ENCODE measurements at places on chromosomes 2 and 18.
A peak's percentile ranks its signal among the peaks of the same experiment; 100 is the strongest.

- no peak for DNase-seq
Observed at GRCh38 chr2:38968021-38968420, 78.3 kb downstream of the ARHGEF33 start.

DNA sequence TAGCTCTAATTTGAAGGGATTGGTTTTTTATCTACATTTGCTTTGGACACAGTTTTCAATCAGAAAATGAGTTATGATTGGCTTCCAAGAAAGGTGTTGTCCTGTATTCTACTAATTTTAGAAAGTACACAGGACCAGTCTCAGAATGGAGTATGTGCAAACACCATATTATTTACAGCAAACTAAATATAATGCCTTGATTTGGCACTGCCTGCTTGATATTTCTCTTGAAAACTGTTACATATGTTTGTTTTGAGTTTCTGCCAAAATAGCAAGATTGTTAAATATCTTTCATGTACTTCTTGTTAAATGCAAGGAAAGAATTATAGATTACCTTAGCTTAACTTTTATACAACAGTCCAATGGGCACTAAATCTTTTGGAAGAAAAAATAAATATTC is 694.9 kb downstream of the KCNJ3 start:
- no peak for DNase-seq

DNA sequence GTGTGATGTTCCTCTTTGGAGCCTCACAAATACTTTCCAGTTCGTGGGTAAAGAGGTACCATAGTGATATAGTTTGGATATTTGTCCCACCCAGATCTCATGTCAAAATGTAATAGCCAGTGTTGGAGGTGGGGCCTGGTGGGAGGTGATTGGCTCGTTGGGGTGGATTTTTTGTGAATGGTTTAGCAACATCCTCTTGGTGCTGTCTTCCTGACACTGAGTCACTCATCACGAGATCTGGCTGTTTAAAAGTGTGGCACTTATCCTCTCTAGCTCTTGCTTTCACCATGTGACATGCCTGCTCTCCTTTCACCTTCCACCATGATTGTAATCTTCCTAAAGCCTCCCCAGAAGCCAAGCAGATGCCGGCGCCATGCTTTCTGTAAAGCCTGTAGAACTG is 3.0 kb upstream of the CCDC93 start:
- no peak for DNase-seq

DNA sequence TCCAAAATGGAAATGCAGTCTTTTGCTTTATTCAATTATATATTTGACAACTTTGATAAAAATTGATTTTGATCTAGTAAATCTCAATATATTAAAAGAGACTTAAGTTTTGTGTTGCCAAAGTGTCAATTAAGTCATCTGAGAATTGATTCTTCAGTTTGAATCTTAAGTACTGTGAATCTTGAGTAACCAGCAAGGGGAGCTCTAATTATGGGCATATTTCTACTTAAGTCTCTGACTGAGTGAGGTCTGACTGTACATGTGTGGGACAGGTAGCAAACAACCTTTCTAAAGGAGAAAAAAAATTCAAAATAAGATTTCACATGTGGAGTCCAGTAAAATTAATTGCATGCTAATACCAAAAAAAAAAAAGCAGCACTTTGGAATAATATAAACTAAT is 503.7 kb upstream of the SLC8A1 start:
- no peak for DNase-seq

GRCh38 chr18:62973689-62974088 is 258.3 kb downstream of the PHLPP1 start:
- DNase-seq, result no peak

DNA sequence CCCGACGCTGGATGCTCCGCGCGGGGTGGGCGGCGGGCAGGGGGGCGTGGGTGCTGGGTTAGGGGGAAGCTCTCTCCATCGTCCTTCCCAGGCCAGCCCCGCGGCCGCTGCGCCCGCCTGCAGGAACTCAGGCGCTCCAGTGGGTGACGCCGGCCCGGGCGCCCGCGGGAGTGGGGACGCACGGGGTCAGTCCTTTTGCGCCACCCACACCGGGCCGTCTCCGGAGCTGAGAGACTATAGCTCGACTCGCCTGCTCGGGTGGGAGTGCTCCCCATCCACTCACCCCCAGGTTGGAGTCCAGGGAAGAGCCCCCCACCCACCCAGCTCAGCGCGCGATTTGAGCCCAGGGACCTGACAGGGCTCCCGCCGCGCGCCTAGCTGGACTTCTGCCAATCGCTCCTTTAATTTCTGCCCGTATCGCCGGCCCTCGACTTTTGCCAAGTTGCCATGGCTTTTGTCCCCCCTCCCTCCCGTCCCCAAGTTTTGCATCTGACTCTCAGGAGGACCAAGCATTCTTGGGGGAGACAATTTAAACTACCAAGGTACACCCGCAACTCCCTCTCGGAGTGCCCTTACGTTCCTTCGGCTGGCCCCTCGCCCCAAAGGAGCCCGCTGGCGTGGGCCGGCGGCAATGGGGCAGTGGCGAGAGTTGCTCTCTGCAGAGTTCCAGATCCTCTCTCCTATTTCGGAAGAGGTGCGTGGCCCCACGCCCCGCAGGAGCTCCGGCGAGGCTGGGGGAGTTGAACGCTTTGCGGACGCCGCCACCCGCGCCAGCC is 205.8 kb upstream of the SMAD2 start:
- peak; percentile 49 for DNase-seq

GRCh38 chr18:9861933-9862332 is 23.8 kb upstream of the TXNDC2 start:
- DNase-seq, result no peak

DNA sequence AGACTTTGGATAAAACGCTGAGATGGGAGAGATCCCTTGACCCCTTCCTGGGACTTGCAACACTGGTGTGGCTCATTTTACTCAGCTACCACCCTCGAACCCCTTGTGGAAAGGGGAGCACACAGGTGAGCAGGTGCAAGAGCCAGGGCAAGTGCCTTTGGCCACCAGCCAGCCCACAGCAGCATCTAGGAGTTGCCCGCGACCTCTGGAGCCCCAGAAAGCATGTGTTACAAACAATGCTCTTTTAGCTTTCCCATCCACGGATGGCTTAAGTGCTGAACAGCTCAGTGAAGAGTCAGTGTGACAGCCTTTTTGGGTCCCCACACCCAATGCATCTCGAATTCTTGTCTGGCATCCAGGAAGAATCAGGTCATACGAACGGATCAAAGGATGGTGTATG is 197.8 kb downstream of the MEMO1 start:
- no peak for DNase-seq

DNA sequence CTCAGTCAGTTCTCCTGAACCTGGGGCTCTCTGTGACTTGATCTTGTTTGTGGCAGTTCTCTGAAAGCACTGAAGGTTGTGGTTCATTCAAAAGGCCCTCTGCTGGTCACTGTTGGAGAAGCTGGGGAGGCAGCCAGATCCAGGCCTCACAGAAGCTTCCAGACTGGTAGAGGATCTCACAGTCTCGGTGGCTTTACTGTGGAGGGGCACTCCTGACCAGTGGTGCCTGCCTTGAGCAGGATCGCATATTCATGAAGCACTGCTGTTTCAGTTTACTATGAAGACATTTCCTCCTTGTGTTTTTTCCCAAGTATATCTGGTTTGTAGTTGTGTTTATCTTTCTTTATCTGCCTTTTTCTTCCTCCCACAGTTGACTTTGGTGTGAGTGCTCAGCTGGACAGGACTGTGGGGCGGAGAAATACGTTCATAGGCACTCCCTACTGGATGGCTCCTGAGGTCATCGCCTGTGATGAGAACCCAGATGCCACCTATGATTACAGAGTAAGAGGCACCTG is 133.9 kb downstream of the MAP4K4 start:
- peak; percentile 65 for DNase-seq

DNA sequence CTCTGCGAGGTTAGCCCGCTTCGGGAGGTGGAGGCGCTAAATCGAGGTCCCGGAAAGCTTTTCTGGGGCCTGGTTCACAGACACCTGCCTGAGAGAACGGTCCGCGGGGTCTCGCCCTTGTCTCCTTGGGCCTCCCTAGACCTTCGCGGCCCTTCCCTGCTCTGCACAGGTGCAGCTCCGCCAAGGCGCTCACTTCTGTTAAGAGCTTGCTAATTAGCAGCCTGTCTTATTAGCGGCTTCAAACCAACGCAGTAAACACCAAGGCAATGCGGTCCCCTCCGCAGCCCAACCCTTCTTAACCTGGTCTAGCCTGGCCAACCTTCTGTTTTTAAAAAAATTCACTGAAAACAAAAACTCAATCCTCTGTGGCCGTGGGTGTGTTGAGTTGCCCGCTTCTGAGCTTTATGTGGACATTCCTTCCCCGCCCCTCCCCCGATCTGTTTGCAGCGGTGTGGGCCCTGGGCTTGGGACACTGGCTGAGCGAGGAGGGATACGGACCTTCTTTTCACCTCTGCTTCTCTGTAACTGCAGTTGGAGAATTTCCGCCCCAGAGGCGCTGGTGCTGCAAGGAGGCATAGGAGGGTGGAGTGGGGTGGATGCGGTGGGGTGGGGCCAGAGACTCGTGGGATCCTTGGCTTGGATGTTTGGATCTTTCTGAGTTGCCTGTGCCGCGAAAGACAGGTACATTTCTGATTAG is 3.4 kb upstream of the HOXD4 start:
- no peak for DNase-seq

DNA sequence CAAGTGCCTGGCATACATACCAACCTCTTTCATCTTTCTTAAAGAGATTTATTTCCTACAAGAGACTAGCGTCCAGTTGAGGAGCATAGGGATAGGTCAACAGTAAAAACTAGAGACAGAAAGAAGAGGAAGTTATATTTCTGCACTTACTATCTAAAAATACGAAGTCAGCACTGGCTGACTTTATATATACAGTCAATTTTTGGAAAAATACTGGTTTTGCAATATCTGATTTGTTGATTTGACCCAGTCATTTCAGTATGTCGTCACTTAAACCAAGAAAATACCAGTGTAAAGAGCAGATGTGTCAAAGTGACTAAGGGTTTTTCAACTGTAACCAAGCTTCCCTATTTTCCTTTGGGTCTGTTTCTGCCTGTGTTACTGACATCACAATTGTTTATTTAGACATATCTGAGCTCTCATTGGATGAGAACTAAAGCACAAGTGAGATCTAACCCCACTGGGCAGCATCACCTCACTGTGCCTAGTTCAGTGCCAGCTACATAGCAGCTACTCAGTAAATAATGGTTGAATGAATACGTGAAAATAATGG is 23.0 kb downstream of the CYTIP start:
- no peak for DNase-seq

DNA sequence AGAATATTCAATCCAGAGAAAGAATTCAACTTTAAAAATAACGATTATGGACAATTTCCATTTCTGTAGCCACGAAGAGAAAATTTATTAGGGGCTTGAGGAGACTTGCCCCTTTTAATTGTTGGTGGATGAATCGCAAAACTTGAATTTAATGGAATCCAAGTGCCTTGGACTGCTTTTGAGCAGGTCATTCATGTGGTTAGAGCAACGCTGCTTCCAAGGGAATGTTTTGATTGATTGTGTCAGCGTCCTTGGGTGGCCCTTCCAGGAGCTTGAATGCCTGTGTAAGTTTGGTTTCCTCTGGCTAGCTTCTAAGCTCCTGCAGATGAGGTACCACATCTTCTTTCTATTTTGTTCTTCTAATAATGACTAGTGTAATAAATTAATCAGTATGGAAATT is 213.4 kb downstream of the LTBP1 start:
- DNase-seq, result no peak

DNA sequence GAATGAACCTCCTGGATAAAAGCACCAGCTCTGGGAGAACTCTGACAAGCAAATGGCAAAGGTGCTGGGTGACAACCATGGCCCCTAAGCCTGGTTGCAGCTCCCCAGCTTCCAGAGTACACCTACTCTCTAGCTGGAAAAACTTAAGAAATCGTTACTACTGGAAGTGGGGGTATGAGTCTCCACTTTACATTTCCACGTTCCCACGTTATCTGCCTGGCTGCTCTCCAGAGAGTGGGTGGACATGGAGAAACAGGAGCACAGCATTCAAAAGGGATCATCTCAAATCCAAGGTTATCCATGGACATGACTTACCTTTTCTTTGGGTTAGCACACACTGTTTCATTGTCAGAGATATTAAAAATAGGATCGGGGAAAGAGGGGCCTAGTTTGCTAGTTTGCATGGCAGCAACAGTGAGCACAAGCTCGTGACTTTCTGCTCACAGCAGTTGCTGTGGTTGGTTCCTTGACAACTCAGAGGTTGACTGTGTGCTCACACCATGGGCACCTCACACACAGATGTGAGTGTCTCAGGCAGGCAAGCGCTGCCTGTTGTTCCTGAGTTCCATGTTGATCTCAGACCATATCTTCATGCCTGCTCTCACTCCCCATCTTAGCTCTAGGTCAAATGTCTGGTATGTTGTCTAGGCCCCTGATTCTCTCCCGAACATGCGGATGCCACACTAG is 32.5 kb downstream of the PTPN18 start:
- DNase-seq, result no peak

DNA sequence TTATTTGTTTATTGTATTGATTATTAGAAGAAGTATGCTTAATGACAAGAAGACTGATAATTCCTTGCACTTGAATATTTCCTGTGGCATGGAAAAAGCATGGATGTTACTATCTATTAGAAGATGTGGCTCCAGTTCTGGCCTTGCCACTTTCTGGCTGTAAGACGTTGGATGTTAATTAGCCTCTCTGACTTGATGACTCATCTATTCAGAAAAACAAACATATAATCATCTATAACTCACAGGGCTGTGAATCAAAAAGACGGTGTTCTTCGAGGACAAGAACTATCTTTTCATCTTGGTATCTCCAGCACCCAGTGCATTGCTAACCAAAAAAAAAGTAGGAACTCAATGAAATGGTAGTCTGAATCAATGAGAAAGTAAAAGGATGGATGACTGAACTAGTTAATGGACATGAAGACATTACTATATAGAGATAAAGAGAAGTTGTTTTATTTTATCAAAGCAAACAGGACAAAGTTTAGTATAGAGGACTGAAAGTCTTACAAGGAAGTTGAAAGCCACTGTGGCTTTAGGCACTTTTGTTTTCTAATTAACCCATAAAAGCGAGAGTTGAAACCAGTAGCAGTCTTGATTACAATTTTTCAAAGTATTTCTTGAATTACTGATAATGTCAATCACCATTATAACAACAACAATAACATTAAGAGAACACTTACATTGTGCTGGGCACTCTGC is 145.3 kb downstream of the RND3 start:
- DNase-seq, result no peak

DNA sequence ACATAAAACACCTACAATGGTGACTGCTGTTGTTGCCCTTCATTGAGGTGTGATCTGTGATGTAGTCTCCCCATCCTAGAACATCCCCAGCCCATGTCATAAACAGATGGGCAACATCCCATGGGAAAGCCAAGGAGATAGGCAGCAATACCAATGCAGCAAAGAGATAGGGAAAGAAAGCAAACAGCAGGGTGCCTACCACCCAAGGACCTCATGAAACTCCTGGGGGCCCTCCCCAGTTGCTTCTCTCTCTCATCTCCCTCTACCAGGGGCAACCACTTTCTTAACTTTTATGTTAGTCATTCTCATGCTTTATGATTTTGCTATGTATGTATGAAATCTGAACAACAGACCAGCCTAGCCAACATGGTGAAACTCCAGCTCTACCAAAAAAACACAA is 8.1 kb upstream of the ITPRIPL1 start:
- DNase-seq, result no peak

- DNase-seq, result no peak
Observed at GRCh38 chr2:170456914-170457313, 258.2 kb upstream of the SP5 start.

Data from iPS-NIHi11 (cell line).